ENCODE measurements at places on chromosomes 5 and 9.

GRCh38 chr5:124515497-124516245 lies 230.8 kb downstream of the ZNF608 start:
- DNase-seq, result no peak

DNA sequence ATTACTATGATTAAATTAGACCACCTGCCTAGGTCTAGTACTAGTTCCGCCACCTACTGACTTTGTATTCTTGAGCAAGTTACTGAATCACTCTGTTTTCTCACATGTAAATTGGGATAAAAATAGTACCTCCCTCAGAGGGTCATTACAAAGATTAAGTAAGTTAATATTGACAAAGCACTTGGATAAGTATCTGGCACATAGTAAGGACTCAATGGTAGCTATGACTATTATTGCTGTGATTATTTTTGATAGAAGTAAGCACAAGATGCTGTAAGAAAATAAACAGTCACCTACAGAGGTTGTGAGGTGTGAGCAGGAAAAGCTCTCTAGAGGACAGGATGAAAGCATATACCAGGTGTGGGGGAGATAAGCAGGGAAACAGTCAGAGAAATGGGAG lies 173.1 kb upstream of the PAPPA start:
- DNase-seq, result no peak

DNA sequence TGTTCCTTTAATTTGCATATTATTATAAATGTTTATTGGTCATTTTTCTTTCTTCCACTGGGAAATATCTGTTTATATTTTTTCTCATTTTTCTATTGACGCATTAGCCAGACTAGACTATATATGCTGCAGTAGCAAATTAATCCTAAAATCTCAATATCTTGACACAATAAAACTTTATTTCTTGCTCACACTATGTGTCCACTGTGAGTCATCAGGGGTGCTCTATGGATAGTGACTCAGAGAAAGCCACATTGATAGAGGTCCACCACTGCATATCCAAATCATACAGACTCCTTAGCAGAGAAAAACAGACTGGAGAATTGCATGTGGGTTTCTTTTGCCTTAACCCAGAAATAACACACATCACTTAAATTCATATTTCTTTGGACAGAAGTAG lies 20.8 kb downstream of the OR1L3 start:
- no peak for DNase-seq

- no peak for DNase-seq
Observed at GRCh38 chr9:71506821-71507220, 261.5 kb downstream of the CEMIP2 start.

DNA sequence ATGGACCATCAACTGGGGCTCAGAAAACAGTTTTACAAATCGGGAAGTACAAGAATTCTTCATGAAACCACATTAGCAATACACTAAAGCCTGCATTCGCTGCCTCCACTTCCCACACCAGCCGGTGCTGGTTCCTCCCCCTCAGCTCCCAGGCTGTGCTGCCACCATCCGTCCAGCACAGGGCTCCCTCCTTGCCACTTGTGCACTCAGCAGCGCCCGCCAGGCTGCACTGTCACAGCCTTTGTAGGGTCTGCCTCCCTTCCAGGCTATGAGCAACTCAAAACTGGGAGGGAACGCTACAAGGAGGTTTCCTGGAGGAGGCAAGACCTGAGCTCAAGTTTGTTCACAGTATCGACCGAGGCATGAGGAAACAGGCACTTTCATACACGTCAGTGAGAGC lies 7.7 kb downstream of the MAPK9 start:
- DNase-seq, result no peak

DNA sequence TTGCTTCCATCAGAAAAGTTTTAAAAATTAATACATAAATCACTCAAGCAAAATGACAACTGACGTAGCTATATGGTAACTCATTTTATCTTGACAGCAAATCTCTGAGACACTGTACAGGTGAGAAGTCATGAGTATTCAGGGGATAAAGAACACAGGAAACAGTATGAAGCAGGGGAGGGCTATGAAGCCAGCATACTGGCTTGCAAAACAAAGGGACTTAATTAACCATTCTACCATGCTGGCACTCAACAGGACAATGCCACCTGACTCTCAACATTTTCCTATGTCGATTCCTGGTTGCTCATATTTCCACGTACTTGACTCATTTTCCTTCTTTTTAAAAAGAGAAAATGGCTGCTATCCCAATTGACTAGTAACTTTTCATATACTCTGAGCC lies 151.4 kb upstream of the RETREG1 start:
- DNase-seq, result no peak

DNA sequence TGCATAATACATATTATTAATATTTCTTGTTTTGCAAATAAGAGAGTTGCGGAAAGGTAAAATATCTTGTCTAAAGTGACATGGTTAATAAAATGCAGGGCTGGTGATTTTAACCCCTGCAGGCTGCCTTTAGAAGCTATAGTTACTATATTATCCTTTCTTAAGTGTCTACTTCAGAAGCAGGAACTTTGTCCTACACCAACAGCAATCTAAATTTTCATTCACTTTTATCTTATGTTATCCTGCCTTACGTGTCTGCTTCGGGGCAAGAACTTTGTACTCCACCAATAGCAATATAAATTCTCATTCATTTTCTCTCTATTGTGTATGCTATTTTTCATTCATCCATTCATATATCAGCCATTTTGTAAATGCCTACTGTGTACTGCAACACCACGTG lies 719.5 kb downstream of the TLR4 start:
- DNase-seq, result no peak

Measured in activated naive CD4-positive, alpha-beta T cell treated with anti-CD3 and anti-CD28 coated beads, Interleukin-2, amount 50 U/mL, for 72 hours (primary cell).